ENCODE measurements at places on chromosomes 1 and 21.

DNA sequence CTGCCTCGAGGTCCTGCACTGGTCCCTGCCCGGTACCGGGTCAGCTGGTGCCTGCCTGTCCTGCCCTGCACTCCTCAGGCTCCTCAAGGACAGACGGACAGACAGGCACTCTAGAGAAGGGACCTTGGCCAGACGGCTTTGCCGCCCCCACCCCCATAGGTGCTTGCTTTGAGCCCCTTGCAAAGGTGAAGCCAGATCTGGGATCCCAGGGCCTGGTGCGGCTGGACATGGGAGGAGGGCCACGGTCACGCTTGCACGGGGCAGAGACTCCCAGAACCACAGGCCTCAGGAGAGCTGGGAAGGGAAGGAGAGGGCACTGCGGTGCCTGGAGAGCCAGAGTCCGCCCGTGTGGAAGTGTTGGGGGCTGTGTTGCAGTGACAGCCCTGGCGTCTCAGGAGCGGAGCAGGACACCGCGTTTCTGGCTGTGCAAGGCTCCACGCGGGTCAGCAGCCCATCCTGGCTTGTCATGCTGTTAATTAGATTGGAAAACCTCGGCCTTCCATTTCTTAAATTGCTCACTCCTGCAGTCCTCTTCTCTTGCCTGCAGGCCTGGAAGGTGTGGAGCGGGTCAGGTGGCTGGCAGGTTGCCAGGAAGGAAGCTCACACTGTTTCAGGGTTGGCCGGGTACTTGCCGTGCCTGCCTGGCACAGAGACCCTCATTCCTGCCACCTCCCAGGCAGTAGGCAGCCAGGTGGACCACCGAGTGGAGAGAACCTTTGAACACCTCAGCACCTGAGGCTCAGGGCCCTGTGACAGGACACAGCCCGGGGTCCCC, 16.3 kb downstream of the COL18A1 start:
- no peak for DNase-seq

GRCh38 chr1:76144247-76144646, 69.7 kb downstream of the ST6GALNAC3 start:
- DNase-seq, result no peak

DNA sequence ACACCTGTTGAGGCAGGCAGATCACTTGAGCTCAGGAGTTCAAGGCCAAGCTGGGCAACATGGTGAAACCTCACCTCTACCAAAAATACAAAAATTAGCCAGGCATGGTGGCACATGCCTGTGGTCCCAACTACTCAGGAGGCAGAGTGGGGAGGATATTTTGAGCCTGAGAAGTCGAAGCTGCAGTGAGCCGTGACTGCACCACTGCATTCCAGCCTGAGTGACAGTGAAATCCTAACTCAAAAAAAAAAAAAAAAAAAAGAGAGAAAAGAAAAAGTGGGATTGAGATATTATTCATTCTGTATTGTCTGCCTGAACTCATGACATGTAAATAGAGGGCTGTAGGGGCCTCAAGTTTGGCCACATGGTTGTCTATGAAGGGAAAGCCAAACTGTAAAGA, 37.3 kb downstream of the WNT2B start:
- no peak for DNase-seq

- DNase-seq, result no peak
These were observed 5.5 kb upstream of the ILDR2 start for GRCh38 chr1:166980818-166981217.

GRCh38 chr1:30895944-30896660, 12.5 kb downstream of the SDC3 start:
- no peak for DNase-seq

DNA sequence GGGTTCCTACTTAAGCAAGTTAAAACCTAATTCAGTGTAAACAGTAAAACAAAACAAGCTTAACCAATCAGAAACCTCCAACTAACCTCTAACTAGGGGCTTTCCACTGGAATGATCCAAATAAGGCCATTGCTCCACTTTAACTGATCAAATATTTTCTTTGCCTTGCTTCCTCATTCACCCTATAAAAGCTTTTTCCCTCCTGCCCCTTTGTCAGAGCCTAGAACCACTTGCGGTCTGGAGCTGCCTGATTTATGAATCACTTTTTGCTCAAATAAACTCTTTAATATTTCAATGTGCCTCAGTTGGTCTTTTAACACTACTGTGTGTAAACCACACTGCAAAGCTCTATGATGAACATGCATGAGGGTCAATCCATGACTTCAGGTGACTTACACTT, 4.5 kb upstream of the FAM89A start:
- no peak for DNase-seq

- no peak for DNase-seq
These were observed 10.1 kb upstream of the UTP25 start for GRCh38 chr1:209817691-209818090.

GRCh38 chr1:22562584-22563583, at the start of gene EPHA8:
TSS of gene EPHA8 (plus strand) at chr1:22563489. CDS start at chr1:22563636, 147 bp downstream.
- DNase-seq, result no peak
